Myometrial cell (primary cell): ENCODE measurements at places on chromosomes 4 and X. TPM values are rescaled to one million over a fixed set of nuclear protein-coding genes. Genes with fewer than 3 reads are reported as not detected.

The SCLT1 gene
- 13.5 and 14.5 TPM in 2 replicates for total RNA-seq

The MMAA gene
- total RNA-seq: 2.5 and 5.5 TPM in 2 replicates

The SYP gene
- total RNA-seq: 0.29 TPM in 1 of 2 replicates, not detected in the other

The DOK7 gene
- total RNA-seq: not detected in 2 replicates

The PSAPL1 gene
- not detected in 2 replicates for total RNA-seq

The ANOS1 gene
- 1.2 and 1.4 TPM in 2 replicates for total RNA-seq

The GABRG1 gene
- total RNA-seq: not detected in 2 replicates

The TCEAL6 gene
- total RNA-seq: not detected in 2 replicates

The TMEM35A gene
- 1.2 and 2.7 TPM in 2 replicates for total RNA-seq

The KLF8 gene
- 0.58 and 2.8 TPM in 2 replicates for total RNA-seq

The ZFP92 gene
- total RNA-seq: 0.29 and 0.71 TPM in 2 replicates

The OPHN1 gene
- total RNA-seq: 3.5 and 4.4 TPM in 2 replicates

The KLHL4 gene
- total RNA-seq: 2.0 and 3.4 TPM in 2 replicates

The GLRA3 gene
- not detected in 2 replicates for total RNA-seq

The ABRAXAS1 gene
- 10.7 and 12.9 TPM in 2 replicates for total RNA-seq

The CA5B gene
- 17.5 and 17.6 TPM in 2 replicates for total RNA-seq

The RBM47 gene
- total RNA-seq: 0.86 and 1.2 TPM in 2 replicates

The DDX53 gene
- total RNA-seq: not detected in 2 replicates

The CT45A1 gene
- not detected in 2 replicates for total RNA-seq

The PRPS1 gene
- 26.2 and 30.1 TPM in 2 replicates for total RNA-seq

The SYTL5 gene
- total RNA-seq: under 0.01 TPM in 1 of 2 replicates, not detected in the other

The TRO gene
- 5.8 and 20.7 TPM in 2 replicates for total RNA-seq

The COL25A1 gene
- total RNA-seq: not detected in 2 replicates

The RPA4 gene
- under 0.01 TPM in 1 of 2 replicates, not detected in the other for total RNA-seq

The PGAM4 gene
- total RNA-seq: not detected in 2 replicates

The MSL3 gene
- 30.3 and 33.4 TPM in 2 replicates for total RNA-seq

The SMIM31 gene
- total RNA-seq: not detected in 2 replicates

The PGRMC2 gene
- 12.4 and 18.6 TPM in 2 replicates for total RNA-seq
